ENCODE measurements at places on chromosomes 6 and 20.

GRCh38 chr20:7499201-7499600 is 441.1 kb downstream of the HAO1 start:
- DNase-seq: no peak

DNA sequence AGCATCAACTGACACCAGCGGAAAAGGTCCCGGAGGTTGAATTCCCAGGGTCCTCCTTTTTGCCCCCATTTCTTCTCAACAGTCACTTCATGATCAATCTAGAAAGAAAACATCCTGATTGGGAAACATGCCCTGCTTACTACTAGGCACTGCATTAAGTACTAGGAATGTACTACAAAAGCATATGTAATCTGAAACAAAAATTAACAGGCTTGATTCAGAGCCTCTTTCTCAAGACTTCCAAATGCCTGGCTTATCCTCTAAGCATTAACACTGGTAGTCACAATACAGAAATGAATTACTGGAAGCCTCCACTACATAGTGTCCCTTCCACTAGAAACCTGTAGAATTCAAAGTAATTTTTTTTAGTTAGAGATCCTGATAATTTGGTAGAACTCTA is 84.5 kb upstream of the LYRM2 start:
- DNase-seq: no peak

DNA sequence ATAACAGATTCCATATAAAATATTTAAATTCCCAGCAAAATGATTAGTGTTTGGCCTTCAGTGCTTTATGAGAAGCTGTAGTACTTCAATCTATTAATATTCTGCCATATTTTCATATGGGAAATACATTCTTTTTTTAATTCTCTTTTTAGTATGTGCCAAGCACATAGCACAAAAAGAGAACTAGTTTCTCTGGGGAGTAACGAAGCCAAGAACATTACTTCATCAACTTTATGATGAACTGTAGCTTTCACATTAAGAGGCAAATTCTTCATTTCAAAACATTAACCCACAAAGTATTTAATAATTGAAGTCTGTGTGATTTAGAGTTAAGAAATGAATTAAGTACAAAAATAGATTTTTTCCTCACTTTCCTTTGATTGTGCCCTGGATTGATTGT is 281.0 kb upstream of the EYS start:
- DNase-seq: no peak

DNA sequence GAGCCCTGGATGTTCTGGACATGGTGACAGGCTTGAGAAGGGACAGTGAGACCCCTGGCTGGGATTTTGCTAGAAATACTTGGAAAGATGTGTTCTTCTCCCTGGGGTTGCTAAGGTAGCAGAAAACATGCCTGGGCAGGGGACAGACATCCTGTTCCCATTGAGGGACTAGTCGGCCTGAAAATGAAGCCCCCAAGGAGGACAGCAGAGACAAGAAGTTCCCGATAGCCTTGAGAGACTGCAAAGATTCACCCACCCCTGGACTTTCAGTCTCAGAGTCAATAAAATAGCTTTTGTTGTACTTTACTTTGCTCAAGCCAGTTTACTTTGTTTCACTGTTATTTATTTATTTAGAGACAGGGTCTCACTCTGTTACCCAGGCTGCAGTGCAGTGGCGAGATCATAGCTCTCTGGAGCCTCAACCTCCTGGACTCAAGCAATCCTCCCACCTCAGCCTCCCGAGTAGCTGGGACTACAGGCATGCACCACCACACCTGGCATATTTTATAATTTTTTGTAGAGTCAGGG is 28.4 kb downstream of the ATP9A start:
- no peak for DNase-seq

- no peak for DNase-seq
These were observed 72.3 kb downstream of the ZHX3 start for GRCh38 chr20:41245086-41245707.

DNA sequence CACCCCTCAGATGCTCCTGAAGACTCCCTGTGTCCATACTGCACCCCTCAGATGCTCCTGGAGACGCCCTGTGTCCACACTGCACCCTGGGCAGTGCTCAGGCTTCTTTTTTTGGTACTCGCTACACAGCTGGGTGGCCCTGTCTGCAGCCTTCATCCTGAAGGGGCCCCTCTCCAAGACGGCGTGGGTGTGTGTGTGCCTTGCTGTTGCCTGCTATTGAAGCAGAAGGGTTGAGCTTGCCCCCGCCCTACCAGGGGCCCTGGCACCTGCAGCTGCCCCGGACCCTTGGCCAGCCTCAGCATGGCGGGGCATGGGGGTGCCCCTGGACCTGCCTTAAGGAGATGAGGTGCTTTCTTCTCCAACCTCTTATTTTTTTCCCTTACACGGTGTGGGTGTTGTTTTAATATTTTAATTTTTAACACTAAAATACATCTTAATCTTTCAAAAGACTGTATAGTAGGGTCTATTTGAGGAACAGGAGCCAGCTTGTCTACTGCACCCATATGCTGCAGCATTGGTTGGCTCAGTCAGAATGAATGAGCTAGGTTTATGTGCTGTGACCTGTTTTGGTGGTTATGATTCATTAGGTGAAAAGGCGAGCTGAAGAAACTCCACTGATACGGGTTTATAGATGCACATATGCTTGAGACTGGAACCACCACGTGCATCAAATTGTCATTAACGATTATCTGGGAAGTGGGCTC is 135.9 kb downstream of the AGPAT4 start:
- no peak for DNase-seq

DNA sequence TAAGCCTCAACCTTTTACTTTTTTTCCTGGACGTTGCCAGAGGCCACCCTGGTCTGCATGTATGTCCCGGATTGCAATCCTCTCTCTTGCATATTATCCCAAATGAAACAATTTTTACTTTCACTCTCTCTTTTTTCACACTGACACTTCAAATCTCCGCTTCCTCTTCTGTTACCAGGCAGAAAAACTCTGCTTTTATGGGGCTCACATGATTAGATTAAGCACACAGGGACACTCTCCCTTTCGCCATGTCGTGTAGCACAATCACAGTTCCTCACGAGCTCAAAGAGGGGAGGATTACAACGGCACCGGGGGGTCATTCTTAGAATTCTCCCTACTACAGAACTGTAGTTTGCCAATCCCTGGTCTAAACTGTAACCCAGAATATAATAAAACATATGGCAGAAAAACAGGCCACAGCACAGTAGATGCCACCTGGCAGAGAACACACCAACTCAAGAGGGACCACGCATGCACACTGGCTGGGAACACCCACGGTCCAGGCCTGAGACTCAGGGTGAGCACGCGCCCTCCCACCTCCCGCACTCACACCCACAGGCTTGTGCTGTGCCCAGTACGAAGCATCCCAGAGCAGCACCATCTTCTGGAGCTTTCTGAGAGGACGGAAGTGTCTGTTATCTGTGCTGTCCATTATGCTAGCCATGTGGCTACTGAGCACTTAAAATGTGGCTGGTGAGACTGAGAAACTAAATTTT is 288.7 kb downstream of the KIF16B start:
- no peak for DNase-seq

Measured in omental fat pad (tissue), 4 donors.